ENCODE measurements at places on chromosomes 16 and 17. TPM values are rescaled to one million over a fixed set of nuclear protein-coding genes. Genes with fewer than 3 reads are reported as not detected.

The MAZ gene
- total RNA-seq: 136 TPM

The SLX4 gene
- 2.3 TPM for total RNA-seq

The FZD2 gene
- total RNA-seq: 20.3 TPM

The XAF1 gene
- 57.5 TPM for total RNA-seq

The ADAM11 gene
- 0.66 TPM for total RNA-seq

The CDH11 gene
- total RNA-seq: 220 TPM

The PLXDC1 gene
- total RNA-seq: 4.1 TPM

The WDR59 gene
- 14.9 TPM for total RNA-seq

The CASKIN1 gene
- 0.17 TPM for total RNA-seq

The SYT17 gene
- total RNA-seq: 0.26 TPM

The GPR142 gene
- total RNA-seq: not detected

The MMP28 gene
- 2.8 TPM for total RNA-seq

The MYL11 gene
- total RNA-seq: not detected

The RHBDF1 gene
- total RNA-seq: 32.9 TPM

The VPS9D1 gene
- total RNA-seq: 13.0 TPM

Data from fibroblast of lung (primary cell).